ENCODE measurements at places on chromosomes 13 and 19. TPM values are rescaled to one million over a fixed set of nuclear protein-coding genes. Genes with fewer than 3 reads are reported as not detected.
A peak's percentile ranks its signal among the peaks of the same experiment; 100 is the strongest.

DNA sequence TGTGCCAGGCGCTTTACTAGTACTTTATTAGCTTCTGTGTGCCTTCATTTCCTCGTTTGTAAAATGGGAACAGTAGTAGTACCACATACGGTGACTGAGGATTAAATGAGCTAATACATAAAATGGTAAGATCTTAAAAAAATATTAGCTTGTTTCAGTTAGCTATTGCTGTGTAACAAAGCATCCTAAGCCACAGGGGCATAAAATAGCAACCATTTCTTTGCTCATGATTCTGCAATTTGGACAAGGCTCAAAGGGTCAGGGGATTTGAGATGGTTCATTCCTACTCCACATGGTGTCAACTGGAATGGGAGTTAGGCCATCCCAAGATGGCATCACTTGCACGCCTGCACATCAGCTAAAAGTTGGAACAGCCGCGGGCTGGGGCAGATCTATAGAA, 13.3 kb downstream of the DYRK1B start:
- no peak for DNase-seq

DNA sequence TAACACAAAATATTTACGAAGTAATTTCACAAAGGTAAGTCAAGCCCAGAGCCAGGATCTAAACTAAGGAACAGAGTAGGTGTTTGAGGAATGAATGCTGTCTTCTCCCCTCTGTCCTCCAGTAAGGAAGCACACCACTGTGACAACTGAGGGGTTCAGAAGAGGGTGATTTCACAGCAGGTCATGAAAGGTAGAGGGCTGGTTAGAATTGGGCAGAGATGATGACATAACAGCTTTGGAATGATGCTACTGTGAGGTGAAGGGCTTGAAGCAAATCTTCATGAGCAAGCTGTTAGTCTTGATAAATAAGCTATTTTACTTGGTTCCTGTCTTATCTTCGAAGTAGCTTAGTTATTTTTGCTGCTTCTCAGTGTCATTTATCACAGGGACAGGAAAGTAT, 498.6 kb downstream of the FGF9 start:
- DNase-seq, result no peak

DNA sequence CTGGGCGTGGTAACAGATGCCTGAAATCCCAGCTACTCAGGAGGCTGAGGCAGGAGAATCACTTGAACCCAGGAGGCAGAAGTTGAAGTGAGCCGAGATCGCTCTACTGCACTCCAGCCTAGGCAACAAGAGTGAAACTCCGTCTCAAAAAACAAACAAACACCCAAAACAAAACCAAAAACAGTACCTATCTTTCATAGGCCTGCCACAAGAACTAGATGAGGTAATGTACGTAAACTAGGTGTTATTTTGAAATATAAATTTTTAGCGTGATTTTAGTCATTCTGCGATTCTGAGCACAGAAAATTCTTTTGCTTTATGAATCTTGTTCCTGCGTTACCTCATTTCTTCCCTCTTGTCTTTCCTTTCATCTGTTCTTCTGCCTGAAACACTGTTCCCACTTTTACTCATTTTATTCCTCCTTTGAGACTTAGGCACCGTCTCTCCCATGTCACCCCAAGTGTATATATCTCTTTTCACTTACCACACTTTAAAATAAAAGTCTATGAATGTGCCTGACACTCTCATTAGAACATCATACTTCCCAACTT, 238.2 kb upstream of the HTR2A start:
- DNase-seq, result no peak

GRCh38 chr19:6267552-6268381, 12.0 kb downstream of the MLLT1 start:
- no peak for DNase-seq

- DNase-seq, result no peak
Measured at GRCh38 chr19:57599377-57599760, 316 bp upstream of the ZNF530 start.

GRCh38 chr19:46513461-46514236, 18.0 kb upstream of the PNMA8B start:
- DNase-seq, result no peak

- DNase-seq, result no peak
Measured at GRCh38 chr13:113918981-113919701, 54.7 kb downstream of the C13orf46 start.

GRCh38 chr13:46361276-46361934, 25.6 kb downstream of the RUBCNL start:
- no peak for DNase-seq

DNA sequence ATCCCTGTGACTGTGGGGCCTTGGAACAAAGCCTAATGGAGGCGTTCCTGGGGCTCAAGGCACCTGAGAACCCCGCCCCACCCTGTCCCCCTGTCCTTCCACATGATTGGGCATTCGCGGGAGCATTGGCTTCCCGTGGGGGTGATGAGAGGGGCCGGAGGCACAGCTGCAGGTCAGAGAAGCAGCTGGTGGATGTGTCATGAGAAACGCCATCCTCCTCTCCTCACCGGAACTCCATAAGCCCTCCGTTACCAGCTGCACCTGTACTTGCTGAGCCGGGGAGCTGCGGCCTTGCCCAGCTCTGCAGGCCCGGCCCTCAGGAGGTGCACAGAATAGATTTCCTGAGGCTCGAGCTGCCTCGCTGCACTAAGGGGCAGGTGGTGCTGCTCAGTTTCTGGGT, 42.0 kb downstream of the CAPN12 start:
- no peak for DNase-seq

DNA sequence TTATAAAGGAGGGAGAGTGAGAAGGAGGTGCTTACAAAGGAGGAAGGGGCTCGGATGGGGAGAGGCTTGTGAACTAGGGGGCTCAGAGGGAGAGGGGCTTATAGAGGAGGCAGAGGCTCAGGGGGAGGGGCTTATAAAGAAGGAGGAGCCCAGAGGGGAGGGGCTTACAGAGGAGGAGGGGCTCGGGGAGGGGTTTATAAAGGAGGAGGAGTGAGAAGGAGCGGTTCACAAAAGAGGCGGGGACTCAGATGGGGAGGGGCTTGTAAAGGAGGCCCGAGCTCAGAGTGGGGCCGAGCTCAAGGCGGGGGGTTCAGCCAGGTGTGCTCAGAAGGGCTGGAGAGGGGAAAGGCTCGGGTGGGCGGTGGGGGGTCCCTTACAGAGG, 500 bp downstream of the SMIM24 start:
- no peak for DNase-seq

- DNase-seq, result no peak
Measured at GRCh38 chr19:15200553-15201364, at the start of gene NOTCH3. TSS of gene NOTCH3 (minus strand) at chr19:15200995. CDS start at chr19:15200905, 90 bp downstream.

GRCh38 chr13:41299316-41300094, 11.6 kb upstream of the NAA16 start:
- DNase-seq, result no peak

DNA sequence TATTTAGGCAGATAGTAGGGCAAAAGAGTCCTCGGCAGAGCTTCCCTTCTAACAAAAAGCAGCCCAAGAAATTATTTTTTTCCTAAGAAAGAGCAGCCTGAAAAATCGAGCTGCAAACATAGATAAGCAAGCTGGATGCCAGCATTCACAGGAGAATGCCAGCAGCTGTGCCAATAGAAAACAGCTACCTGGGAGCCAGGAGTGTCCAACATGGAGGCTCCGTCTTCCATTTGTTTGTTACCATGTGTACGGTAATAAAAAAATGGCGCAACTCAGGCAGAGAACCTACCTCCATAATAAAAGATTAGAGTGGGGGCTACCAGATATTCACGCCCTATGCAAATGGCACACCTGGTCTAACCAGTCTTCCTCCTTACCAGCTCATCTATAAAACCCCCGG, 77.6 kb upstream of the IPO5 start:
- DNase-seq, result no peak

GRCh38 chr19:2371656-2372055, 11.6 kb downstream of the TMPRSS9 start:
- DNase-seq, result no peak

- no peak for DNase-seq
Measured at GRCh38 chr19:6213266-6213595, 66.5 kb downstream of the MLLT1 start.

DNA sequence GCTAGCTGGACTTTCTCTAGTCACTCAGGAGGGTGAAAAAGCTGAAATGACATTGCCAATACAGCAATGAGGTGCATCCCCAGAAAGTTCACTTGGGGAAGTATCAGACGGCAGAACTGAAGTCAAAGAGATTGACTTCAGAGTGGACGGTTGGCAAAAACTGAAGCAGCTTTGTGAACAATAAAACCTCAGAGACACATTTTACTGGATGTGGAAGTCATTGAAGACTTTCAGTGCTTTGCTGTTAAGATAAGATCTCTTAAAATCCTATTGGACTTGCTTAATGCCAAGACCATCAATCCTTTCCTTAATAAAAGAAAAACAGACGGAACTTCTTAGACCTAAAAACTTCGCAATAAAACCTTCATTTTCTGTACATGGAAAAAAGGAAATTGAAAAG, 103.7 kb downstream of the ABCC4 start:
- no peak for DNase-seq

DNA sequence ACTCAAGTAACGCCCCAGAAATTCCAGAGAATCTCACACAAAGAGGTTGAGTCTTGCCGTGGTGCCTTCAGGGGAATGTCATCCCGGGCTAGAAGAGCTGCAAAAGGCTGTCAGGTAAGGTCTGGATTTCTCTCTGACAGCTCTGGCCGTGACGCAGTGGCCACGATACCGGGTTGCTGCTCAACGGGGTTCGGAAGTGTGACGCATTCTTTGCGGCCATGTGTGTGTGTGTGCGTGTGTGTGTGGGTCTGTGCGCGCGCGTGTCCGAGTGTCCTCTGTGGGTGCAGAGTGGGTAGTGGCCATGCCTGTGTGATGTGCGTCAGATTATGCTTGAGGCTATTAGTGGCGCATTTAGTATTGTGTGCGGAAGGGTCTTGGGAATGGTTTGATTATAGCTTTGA, 306 bp downstream of the ZNF540 start:
- DNase-seq, result peak; percentile 2

DNA sequence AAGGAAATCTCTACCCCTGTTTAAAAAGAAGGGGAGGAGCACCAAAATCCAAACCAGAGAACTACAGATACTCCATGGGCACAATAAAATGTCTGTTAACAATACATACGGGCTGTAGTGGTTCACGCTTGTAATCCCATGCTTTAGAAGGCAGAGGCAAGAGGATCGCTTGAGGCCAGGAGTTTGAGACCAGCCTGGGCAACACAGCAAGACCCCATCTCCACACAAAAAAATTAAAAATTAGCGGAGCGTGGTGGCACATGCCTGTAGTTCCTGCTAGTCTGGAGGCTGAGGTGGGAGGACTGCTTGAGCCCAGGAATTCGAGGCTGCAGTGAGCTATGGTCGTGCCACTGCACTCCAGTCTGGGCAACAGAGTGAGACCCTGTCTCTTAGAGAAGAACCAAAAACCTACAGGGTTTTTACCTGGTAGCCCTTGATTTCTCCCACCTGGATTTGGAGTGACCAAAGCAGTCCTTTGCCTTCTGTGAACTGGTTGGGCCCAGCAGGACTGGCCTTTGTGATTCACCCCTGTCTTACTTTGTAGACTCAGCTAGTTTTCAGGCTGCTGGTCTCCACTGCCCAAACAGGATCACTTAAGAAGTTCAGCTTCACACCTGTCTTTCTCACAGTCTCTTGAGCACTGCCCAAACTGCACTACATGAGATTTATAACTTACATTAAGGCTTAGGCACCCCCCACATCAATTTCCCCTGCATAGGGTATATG, 38.7 kb upstream of the FLT1 start:
- DNase-seq, result no peak

DNA sequence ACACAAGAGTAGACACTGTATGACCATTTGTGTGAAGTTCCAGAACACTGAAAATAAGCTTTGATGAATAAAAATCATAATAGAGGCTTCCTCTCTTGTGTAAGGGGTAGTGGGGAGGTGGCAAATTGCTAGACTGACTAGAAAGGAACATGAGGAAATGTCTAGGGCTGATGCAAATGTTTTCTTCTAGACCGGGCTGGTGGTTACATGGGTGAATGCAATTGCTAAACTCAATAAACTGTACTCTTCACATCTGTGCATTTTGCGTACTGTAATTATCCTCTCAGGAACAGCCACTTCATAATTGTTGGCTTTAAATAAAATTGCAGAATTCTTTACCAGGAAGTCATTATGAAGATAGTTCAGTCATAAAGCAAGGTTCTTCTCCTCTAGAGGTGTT, 5.2 kb upstream of the KBTBD7 start:
- no peak for DNase-seq

- no peak for DNase-seq
Measured at GRCh38 chr19:46782355-46783019, 5.9 kb downstream of the SLC1A5 start.

DNA sequence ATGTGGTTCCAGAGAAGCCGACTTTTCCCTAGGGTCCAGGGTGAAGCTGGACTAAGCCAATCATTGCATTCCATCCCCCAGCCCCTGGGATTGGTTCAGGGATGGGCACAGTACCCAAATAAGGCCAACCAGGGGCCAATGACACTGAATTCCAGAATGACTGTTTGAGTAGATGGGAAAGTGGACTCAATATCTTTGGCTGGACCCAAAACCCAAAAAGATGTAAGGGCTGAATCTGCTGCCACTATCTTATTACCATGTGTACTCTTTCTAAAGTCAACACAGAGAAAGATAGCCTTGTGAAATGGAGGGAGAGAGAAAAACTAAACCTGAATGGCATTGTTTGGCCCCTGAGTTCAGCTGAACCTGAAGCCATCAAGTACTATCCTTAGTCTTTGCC, 39.2 kb upstream of the TNFSF11 start:
- no peak for DNase-seq

DNA sequence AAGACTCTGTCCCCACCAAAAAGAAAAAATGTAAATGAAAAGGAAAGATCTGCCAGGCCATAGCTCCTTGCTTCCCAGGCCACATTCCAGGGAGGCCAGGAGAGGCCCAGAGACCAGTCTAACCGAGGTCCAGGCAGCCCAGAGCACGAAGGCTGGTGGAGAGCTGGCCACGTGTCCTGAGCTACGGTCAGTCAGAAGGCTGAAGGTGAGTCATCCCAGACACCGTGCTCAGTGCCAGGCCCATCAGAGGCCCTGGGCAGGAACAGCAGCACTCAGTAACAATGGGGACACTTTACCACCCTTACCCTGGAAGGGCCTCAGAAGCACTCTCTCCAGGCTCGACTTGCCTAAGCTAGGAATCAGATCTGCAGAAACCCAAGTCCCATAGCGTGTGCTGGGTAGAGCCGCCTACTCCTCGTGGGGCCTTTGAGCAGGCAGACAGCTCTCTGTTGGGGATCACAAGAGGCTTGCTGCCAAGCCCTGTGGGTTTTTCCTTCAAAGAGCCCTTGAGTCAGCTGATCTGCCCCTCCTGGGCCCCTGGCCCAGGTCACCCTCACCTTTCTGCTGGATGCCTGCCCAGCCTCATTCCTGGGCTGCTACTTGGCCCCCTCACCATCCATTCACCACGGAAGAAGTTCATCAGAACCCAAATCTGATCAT, 11.6 kb upstream of the DNMT1 start:
- DNase-seq, result no peak

SHC2 gene
- total RNA-seq, result 3.5 TPM

ADAMTSL5 gene
- 0.07 TPM for total RNA-seq

KMT2B gene
- 5.4 TPM for total RNA-seq

ZFP82 gene
- 3.6 TPM for total RNA-seq

RXFP2 gene
- total RNA-seq, result not detected

AP1M2 gene
- total RNA-seq, result not detected

RPS28 gene
- 273 TPM for total RNA-seq

ZNF112 gene
- 9.1 TPM for total RNA-seq

VSTM1 gene
- not detected for total RNA-seq

Data from pulmonary artery endothelial cell (primary cell).